Jurkat, Clone E6-1 (cell line): ENCODE measurements at places on chromosomes 6 and 20.

DNA sequence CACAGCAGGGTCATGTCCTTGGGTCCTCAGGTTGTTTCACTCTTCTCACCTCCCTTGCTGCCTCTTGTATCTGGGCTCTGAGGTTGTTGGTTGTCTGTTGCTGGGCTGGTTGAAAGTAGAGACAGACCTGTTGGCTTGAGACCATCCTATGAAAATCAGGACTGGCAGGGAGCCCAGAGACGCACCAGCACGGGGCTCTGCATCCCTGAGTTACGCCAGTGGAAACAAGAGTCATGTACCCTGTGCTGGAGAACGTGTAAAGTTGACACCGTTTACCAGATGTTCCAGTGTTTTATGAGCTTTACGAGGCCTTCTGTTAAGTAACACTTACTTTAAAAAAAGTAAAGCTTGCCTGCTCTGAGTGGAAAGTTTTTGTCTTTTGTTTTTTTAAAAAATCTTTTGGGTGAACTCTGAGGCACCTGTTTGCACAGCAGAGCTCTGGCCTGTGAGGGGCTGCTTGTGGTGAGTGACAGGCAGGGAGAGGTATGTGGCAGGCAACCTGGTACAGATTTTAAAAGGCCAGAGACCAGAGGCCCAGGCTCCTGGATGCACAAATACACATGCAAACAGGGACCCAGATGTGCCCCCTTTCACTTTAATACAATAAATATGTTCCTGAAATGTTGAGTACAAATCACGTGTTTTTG lies 260.0 kb upstream of the SUPT3H start:
- no peak for DNase-seq

DNA sequence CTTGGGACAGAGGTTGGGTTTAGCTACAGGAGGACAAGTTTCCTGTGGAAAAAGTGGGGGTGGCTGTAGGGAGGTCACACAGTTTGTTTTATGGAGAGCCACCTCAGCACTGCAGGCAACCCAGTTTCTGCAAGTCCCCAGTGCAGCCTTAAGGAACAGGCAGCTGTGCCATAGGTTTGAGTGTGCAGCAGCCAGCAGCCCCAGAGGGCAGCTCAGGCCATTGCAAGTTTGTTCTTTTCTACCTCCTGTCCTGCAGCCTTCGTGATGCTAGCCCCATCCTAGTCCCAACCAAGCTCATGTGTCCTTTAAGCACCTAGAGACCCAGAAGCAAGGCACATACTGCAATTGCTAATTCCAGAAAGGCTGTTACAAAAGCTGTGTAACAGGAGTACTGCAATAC lies 58.8 kb downstream of the ZBTB9 start:
- no peak for DNase-seq

- DNase-seq = peak; percentile 41
Measured at GRCh38 chr20:38680500-38681306, 43.6 kb upstream of the SLC32A1 start.

DNA sequence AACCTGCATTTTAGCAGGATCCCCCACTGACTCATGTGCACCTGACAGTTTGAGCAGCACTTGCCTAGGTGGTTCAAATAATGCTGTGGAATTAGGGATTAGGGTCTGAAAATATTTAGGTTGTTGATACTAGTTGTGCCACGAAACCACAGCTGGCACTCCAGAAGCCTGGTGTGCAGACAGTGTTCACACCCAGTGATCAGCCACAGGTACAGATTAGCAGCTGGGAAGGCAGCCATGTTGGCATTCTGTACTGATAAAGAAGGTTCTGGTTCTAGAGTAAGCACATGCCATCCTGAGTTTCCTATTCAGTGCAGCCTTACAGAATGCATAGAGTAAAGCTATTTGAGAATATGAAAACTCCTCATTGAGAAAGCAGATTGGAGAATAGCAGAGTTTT lies 30.1 kb downstream of the TMEM74B start:
- DNase-seq = no peak

- DNase-seq = no peak
Measured at GRCh38 chr6:1315560-1316386, 3.9 kb downstream of the FOXQ1 start.
